ENCODE measurements at places on chromosomes 2 and 18.

- no peak for DNase-seq
Measured at GRCh38 chr2:120677221-120677620, 58.4 kb upstream of the GLI2 start.

DNA sequence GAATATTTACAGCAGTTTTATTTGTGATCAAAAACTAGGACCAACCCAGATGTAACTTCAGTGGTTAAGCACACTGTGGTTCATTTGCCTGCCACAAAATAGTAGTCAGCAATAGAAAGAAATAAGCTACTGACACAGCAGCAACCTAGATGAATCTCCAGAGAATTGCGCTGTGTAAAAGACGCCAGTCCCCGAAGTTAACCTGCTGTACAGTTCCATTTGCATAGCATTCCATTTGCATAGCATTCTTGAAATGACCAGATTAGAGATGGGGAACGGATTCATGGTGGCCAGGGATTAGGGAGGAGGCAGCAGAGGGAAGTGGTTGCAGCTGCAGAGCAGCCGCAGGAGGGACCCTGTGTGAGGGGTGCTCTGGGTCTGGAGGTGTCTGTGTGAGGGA, 39.3 kb upstream of the NFATC1 start:
- DNase-seq = no peak

DNA sequence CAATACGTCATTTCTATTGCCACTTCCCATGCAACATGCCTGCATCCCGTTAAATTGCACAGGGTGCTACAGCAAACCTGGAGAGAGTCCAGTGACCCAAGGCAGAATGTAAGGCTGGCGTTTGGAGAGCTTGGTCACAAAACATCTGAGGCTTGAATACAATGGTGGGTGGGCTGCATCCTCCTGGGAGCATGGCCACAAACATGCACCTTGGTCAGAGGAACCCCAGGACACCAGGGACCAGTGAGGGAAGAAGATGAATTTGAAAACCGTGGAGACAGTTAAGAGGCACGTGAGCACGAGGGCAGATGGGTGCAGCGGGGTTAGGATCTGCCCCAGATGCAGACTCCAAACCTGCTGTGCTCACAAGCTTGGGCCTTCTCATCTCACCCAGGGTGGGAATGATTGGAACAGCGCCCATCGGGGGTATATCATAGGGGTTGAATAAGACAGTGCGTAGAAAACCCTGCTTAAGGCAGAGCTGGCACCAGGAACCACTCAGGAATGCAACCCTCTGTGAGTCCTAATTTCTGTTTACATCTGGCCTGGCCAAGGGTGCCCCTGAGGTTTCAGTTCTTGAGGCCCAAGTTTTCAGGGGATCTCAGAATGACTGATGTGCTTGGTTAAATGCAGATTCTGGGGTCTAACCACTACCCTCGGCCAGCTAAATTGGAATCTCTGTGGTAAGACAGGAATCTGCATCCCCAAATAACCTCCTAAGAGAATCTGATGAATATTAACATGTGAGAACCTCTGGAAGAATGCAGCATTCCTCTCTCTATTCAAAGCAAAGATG, 97.2 kb downstream of the ARL4C start:
- no peak for DNase-seq

DNA sequence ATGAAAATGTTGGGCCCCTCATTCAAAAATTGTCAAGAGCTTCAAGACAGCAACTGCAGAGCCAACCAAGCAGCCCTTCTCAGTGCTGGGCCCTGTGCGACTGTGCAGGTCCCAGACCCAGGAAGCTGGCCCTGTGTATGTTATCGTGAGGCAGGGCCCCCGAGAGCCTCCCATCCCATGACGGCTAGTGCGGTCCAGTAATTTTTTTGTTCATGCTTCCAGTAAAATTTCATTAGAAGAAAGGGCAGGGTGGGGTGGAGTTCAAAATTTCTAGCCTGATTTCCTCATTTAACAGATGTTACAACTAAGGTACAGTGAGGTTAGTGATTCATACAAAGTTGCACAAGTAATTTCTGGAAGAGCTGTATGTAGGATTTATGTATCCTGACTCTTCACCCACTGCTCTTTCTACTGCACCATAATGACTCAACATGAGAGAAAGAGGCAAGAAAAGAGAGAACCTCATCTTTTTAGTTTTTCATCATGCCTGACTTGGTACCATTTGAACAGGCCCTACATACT, 105.5 kb downstream of the ZEB2 start:
- no peak for DNase-seq

DNA sequence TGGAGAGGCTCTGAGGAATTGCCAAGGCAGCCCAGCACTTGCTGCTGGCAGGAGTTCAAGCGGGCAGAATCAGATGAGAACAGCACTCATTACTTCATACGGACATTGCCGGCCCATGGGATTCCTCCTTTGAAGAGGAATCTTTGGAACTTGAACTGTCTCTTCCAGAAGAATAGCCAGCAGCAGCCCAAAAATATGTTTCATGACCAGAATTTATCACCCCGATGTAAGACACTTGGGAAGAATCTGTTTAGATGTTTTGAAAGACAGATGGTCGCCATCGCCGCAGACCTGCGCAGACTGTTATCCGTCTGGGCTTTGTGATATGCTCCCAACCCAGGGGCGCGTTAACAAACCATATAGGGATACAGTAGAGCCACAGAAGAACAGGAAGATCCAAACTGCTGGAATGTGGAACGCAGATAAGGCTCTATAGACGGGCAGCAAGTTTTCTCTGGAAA, 3.7 kb upstream of the ADI1 start:
- no peak for DNase-seq

DNA sequence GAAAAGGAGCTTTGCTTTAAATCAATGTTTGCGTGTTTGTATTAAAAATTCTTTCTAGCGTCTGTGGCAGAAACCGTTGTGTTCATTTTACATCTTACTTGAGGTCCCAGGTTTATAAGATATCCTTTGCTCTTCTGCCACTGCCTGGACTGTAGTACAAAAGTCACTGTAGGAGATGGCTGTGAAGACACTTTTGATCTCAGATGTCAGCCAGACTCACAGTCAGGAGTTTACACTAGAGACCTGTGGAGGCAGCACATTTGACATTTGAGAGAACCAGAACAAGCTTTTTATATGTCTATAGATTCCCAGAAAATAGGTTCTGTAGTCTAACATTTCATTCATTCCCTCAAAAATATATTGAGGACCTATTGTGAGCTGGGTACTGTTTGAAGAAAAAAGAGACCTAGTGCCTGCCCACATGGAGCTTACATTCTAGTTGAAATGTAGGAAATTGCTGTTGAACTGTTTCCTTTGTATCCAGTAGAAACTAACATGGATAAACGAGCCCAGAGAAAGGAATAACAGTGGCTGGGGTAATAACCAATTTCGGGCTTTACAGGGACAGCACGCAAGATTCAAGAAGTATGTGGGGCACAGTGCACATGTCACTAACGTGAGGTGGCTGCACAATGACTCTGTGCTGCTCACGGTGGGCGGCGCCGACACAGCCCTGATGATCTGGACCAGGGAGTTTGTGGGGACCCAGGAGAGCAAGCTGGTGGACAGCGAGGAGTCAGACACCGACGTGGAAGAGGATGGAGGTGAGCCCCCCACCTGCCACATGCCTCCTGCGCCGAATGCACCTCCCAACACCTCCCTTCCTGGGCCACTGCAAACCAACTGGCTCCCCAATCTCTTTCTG, 122.3 kb downstream of the RTN4 start:
- DNase-seq = no peak

DNA sequence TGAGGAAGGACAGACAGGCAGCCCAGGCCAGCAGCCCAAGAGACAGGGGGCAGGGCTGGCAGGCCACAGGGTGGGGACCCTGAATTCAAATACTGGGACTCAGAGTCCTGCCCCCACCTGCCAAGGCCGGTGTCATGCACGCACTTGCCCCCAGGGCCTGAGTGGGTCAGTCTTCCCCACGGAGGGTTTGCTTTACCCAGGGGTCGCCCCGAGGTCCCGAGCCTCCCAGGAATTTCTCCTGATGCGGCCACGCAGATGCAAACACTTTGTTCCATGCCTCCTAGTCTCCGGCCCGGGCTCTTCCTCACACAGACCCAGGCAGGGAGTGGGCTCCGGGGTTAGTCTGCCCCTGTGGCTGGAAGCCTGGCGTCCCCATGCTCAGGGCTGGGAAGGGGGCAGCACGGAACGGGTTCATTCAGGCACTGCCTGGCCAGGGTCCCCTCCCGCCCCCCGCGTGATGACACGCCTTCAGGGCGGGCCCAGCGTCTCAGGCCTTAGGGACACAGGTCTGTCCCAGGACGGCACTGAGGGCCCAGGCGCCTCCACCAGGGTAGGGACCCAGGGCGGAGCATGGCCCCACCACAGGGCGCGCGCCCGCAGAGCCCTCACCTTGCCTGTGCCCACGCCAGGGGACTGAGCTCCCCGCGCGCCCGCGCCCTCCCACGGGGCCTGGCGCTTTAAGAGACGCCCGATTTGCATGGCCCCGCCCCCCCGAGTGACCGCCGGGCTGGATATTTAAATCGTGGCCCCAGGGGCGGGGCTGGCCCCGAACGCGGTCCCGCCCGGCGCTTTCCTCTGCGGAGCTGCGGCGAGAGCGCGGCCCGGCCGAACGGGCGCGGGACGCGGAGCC, at the start of gene SNED1:
Gene SNED1 (plus strand): TSS at position 763 of the 850 bp plus-strand sequence. CDS start 220 bp downstream, outside the sequence.
- peak; percentile 88 for DNase-seq

DNA sequence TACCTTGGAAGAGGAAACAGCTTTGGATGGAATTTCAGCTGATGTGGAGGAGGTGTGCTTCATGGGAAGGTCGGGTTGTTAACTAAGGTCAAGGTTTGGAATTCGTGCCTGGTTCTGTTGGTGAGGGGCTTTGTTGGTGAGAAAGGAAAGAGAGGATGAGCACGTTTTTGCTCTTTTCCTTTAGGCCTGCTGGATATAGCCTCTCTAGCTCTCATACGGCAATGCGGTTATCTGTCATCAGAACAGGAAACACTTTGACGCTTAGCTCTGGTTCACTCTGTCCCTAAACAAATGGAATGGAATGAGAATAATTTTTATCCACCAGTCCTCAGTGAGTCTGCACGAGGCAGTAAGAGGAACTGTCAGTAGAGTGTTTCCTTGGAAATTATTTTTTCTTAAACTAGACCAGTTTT, 169.7 kb upstream of the NOSTRIN start:
- DNase-seq = no peak

- DNase-seq = no peak
Measured at GRCh38 chr2:43542285-43542933, 53.4 kb downstream of the THADA start.

GRCh38 chr18:54238173-54238936, 13.9 kb upstream of the MBD2 start:
- DNase-seq = no peak

GRCh38 chr2:190574169-190574568, 39.6 kb upstream of the NEMP2 start:
- no peak for DNase-seq

DNA sequence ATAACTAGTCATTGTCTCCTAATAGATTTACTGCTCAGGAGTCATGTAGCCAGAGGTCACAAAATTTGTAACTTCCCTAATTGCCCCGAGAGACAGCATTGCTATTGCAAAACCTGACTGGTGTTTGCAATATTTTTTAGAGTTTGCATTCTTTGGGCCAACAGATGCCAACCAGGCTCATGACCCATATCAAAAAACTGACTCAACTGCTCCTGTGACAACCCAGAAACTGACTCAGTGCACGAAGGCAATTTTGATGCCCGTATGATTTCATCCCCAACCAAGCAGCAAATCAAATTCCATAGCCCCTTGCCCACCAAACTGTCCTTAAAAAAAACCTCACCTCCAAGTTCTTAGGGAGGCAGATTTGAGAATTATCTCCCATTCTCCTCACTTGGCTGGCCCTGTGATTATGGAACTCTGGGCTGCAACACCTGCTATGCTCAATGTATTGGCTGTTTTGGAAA, 951.3 kb downstream of the TSN start:
- no peak for DNase-seq

- peak; percentile 42 for DNase-seq
Measured at GRCh38 chr2:150610670-150611279, 123.3 kb upstream of the RND3 start.

GRCh38 chr2:37767959-37768925, 96.8 kb upstream of the CDC42EP3 start:
- DNase-seq = no peak
